ENCODE measurements at places on chromosomes 5 and 9.

DNA sequence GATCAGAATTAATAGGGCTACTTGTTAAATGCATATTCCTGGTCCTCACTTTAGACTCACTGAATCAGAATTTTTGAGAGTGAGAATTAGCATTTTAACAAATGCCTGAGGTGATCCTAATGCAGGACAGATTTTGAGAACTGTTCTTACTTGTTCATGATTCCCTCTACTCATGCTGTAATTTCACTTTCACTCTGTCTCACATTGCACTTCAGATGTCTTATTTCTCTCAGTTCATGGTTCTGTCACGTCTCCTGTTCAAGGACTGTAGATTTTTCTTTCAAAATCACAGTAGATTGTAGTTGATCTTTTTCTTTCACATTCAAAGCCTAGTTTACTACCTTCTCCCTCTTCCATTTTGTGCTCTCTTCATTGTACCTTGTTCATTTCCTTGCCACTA, 54.3 kb downstream of the ADGRV1 start:
- no peak for DNase-seq

- DNase-seq: no peak
Measured at GRCh38 chr9:79623799-79624721, 52.3 kb downstream of the TLE4 start.

- peak; percentile 47 for DNase-seq
Measured at GRCh38 chr5:157744051-157745011, 819 bp downstream of the LSM11 start.

- DNase-seq: no peak
Measured at GRCh38 chr9:6921315-6921714, 163.5 kb downstream of the KDM4C start.

DNA sequence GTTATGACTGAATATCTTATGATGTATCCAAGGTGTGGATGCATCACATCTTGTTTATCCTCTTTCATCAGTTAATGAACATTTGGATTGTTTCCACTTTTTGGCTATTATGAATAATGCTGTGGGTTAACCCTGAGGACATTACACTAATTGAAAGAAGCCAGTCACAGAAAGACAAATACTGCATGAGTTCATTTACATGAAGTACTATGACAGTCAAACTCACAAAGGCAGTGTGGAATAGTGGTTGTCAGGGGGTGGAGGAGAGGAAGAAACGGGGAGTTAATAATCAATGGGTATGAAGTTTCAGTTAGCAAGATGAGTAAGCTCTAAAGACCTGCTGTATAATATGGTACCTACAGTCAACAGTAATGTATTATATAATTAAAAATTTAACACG, 409.4 kb upstream of the CTNND2 start:
- no peak for DNase-seq

DNA sequence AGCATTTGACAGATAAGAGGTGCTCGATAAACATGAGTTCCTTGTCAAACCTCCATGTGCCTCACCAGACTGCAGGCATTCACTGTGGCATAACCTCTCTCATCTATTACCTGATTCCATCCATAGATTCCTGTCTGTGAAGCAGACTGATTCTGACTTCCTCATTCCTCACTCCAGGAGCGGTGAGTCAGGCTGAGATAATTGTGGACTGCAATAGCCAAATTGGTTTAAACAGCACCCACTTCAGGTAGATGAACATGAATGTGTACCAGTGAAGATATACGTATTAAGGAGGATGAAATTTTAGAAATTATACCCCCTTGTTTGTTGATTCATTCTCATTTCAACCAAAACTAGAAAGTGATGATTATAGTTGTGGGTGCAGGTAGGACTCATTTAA, 391.2 kb downstream of the HINT1 start:
- peak; percentile 37 for DNase-seq

DNA sequence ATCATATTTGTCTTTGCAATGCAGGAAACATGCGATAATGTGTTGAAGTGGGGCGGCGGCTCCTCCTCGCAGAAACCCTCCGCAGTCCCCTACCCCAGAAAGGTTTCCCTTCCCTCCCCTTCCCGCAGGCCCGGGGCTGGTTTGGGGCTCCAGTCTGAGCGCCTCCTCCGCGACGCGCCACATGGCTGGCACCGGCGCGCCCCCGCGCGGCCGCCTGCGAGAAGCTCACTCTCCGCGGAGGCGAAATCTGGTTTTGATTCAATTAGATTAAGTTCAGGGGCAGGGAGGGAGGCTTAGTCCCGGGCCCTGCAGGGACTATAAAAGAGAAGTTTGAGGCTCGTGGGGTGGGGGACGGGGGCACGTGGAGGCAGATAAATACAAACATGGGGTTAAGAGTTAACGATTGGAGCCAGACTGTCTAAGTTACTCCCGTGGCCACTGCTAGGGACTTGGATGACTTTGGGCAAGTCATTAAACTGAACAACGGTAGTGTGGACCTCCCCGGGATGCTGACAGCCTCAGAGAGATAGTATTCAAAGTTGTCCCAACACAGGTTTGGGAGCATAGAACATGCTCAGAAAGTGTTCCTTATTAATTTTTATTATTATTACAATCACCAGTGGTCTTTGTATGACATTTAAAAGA, 69.4 kb downstream of the MSX2 start:
- DNase-seq: peak; percentile 42

DNA sequence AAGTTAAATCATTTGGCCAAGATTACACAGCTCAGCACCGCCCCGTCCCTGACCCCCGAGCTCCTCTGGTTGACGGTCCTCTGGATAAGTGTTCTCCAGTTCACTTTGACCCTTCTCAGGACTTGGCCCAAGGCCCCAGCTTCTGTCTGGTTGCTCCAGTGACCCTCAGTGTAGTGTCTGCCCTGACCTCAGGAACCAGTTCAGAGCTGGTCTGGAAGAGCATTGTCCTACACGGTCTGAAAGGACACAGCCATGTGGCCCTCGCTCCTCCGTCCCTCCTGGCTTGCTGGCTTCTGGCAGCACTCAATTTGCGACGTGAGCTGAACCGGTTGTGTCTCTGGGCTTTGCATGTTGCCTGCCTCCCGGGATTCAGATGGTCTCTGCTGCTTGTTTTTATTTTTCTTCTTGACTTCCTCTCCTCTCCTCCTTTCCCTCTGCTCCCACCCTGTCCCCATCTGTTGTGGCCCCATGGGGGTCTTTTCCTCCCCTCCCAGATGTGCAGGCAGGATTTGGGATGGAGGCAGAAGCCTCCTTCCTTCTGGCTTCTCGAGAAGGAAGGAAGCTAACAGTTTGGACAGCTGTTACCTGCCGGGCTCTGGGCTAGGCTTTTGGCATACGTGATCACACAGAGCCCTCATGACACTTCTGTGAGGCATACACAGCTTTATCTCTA, 72.0 kb downstream of the PPARGC1B start:
- no peak for DNase-seq

GRCh38 chr9:96423985-96424336, 5.8 kb upstream of the ZNF367 start:
- no peak for DNase-seq

- DNase-seq: no peak
Measured at GRCh38 chr5:112253478-112254250, 165.4 kb downstream of the EPB41L4A start.

GRCh38 chr5:72018143-72018803, 89.0 kb upstream of the MAP1B start:
- peak; percentile 1 for DNase-seq

DNA sequence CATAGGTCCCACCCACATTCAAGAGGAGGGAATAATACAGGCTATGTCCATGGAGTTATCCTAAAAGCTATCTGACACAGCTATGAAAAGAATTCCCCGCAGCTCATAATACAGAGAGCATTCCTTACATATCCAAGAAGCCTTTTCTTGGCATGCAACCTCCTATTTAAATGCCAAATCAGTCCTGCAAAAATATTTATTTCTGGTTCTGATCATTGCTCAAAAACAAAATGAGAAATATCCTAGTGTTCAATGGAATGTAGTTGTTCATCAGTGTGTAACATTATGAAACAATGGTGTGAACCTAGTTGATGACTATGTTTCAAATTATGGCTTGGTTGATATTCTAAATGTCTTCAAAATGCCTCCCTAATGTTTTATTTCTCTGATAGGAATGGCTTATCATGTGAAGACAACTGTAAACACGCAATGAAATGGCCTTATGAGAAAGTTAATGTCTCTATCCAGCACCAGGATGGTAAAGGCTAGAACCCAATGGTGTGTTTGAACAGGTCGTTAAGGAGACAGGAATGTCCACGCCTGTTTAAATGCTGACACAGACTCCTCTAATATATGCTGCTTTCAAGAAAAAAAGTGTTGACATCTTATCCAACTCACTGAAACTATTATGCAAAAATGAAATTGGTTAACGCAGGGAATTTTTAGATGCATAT, 126.7 kb upstream of the CDH6 start:
- no peak for DNase-seq

- DNase-seq: peak; percentile 70
Measured at GRCh38 chr9:111597852-111598732, 1.4 kb downstream of the PTGR1 start.

GRCh38 chr9:84953252-84953773, 283.8 kb downstream of the NTRK2 start:
- no peak for DNase-seq

- DNase-seq: no peak
Measured at GRCh38 chr9:70816891-70817290, 304.5 kb downstream of the TRPM3 start.

DNA sequence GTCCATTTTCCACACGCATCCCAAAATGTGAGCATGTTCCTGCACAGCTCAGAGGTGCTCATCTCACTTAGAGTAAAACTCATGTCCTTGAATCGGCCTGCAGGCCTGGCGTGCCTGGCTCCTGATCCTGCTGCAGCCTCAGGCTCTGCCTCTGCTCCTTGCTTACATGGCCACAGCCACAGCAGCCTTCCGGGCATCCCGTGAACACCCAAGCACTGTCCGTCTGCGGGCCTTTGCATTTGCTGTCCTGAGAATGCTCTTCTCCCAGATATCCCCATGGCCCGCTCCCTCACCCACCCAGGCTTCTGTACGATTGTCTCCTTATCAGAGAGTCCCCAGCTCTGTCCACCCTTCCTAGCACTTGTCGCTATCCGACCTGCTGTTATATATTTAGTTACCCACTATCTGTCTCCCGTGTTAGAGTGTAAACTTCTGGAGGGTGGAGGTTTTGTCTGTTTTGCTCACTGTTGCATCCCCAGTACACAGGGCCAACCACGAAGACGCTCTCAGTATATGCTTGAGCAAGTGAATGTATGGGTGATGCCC, 21.9 kb downstream of the FGF18 start:
- DNase-seq: no peak

- no peak for DNase-seq
Measured at GRCh38 chr5:6483880-6484382, 35.3 kb downstream of the UBE2QL1 start.

DNA sequence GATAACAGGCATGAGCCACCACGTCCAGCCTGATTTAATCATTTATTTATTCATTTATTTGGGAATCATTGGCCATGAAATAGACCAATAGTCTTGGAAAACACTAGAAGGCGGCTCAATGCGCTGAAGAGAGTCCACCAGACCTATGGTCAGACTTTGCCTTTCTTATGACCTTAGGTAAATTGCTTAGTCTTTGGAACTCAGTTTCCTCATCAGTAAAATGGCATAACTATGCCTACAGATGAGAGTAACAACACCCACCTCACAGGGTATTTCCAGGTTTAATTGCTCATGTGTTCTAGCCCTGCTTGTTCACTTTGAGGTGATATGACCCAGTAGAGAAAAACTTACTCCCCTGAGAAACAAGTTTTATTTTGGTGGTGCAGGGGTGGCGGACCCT, 38.2 kb upstream of the CPEB4 start:
- DNase-seq: no peak

- peak; percentile 84 for DNase-seq
Measured at GRCh38 chr9:37464426-37465248, 613 bp downstream of the ZBTB5 start.
